ENCODE measurements at places on chromosomes 2 and 18.

DNA sequence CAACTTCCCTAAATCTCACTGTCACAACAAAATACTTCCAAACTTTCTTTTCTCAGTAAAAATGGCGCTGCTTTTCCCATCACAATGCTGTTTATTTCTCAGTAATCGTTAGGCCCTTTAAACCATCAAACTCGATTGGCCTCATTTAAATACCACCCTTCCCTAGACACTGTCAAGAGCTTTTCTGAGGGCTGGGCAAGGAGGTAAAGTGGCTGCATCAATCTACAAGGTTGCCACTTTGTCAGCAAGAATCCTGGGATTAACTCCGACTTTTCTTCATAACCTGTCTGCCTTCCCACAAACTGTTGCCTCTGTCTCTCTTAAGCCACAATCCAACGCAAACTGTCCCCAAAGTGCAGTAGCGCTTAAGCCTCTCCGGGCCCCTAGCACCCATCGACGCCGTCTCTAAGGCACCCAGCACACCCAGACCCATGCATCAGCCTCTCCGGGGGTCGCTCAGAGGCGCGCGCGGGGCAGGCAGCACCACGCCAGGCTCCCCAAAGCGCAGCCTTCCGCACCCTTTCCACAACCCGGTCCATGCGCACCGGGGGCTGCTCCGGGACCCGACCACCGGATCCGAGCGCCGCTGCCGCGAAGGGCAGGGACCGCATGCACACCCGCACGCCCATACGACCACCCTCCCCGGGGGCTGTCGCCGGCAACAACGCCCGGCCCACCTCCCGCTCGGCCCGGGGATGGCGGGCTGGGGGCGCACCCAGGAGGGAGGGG, 683 bp downstream of the MBOAT2 start:
- DNase-seq, result peak; percentile 60

DNA sequence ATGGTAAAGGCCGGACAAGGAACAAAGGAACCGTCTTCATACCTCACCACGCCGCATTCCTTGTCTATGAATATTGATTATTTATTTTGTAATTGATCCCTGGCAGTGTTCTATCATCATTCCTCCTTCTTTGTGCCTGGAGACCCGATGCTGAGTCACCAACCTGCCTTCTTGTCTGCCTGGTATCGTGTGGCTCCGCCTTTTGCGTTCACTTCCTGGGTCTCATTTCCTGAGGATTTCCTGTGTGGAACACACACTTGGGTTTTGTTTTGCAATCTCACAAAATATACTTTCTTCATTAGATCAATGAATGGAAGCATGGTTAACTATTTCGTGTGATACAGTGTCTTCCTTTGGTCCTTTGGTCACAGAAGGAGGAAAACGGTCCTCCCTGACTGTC, 95.5 kb upstream of the SNTG2 start:
- DNase-seq, result no peak

DNA sequence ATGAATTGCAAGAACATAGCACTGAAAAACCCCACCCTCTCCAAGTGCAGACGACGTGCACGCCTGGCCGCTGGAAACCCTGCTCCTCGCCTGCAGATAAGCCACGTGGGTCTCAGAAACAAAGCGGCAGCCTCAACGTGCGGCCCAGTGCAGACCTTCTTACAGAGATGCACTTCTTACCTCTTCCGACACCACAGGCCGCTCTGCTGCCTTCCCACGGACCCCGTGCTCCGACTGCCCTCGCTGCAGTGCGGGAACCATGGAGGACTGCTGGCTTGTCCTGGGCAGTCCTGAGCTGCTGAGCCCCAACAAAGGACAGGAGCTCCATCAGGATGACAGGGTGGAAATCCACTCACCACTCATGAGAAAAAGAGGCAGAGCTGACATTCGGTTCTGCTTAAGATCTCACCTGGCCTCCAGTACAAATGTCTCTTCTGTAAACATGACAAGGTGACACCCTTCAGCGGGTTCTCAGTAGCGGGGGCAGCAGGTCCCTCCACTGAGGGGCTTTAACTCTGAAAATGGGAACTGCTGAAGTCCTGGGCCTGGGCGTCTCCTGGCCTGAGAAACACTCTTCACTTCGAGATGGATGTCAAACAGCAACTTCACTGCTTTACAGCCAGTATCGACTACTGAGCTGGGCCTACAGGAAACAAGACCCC, 6.2 kb downstream of the COPS9 start:
- no peak for DNase-seq

DNA sequence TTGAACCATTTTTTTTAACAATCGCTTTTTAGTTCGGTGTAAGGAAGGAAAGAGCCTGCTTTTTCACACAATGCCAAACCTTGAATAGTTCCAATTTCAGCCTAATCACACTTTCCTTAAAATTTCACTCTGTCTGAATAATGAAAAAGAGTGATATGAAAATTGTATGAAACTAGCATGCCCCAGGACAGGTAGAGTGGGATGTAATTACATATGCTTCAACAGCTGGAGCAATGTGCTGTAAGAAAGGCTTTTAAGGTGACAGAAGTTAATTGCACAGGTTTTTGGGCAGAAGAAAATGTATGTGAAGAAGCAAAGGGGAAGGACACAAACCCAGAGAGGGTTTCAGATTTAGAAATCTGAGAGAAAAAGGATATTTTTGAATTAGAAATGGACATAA, 184.0 kb downstream of the DSC3 start:
- DNase-seq, result no peak

DNA sequence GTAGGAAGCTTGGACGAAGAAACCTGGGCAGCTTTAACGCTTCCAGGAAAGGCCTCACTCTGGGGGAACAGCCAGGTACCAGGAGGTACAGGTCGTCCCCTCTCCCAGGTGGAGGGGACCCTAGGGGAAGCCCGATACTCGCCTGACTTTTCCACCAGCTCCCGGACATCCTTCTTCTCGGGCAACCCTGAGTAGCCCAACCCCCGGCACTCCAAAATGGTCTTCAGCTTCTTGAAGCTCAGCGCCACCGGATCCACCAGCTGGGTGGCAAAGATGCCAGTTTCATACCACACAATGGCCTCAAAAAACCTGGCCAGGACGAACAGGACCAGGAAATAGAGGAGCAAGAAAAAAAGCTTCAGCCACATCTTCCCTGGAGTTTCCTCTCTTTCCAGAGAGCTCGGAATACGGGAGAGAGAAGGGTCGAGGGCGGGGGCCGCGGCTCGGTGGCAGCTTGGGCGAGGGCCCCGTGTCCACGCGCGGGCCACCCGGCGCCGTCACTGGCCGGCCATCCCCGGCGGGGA, 1.1 kb downstream of the RNF103 start:
- peak; percentile 62 for DNase-seq

DNA sequence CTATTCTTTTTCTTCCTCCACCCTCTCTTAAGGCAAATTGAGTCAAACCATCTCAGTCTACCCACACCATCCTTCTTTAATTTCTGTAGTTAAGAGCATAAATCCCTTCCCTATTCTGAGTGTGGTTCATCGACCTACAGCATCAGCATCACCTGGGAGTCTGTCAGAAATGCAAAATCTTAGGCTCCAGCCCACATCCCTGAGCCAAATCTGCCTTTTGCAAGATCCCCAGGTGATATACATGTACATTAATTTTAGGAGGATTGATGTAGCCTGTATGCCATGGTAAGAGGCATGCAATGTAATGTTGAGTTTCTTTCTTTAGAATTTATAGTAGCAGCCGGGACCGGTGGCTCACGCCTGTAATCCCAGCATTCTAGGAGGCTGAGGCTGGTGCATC, 151.7 kb upstream of the TNP1 start:
- no peak for DNase-seq

GRCh38 chr18:57959278-57959677, 84.7 kb upstream of the NEDD4L start:
- DNase-seq, result peak; percentile 61

Data from mucosa of descending colon (tissue), 3 donors.